CD4-positive, alpha-beta memory T cell (primary cell): ENCODE measurements at places on chromosomes 11 and 22.

DNA sequence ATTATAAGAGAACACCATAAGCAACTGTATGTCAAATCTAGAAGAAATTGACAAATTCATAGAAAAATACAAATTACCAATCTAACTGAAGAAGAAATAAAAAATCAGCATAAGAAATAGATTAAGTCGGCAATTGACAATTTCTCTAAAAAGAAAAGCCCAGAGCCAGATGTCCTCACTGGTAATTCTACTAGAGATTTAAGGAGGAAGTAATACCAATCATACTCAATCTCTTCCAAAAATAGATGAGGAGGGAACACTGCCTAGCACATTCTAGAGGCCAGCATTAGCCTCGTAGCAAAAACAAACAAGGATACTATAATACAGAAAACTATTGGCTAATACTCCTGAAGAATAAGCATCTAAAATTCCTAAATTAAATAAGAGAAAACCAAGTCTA is 40.4 kb upstream of the IGLL5 start:
- DNase-seq, result no peak

- peak; percentile 31 for DNase-seq
Measured at GRCh38 chr11:78420255-78420764, 2.7 kb upstream of the GAB2 start.

- no peak for DNase-seq
Measured at GRCh38 chr11:118797510-118797909, 6.5 kb upstream of the DDX6 start.

DNA sequence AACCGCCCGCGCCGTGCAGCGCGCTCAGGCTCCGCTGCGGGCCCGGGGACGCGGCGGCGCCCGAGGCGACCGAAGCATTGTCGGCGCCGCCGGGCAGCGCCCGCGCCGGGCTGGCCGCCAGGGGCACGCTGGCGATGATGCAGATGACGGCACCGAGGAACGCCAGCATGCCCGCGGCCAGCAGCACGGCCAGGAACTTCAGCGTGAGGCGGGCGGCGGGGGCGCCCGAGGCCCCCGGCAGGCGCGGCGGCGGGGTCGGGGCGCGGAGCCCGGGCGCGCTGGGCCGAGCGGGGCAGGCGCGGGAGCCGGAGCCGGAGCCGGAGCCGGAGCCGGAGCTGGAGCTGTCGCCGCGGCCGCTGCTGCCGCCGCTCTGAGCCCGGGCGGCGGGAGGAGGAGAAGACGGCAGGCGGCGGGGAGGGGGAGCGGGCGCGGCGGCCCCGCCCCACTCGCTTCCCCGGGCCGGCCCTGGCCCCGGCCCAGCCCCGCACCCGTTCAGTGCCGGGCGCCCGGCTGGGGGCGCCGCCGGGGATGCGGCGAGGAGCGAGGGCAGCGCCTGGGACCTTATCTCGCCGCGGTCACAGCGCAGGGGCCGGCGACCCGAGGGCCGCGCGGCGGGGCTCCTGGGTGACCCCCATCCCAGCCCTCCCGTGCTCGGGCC is at the start of gene NPTXR:
Gene NPTXR, minus strand, starts transcription at position 372 of the 658 bp plus-strand sequence.
- peak; percentile 36 for DNase-seq

- no peak for DNase-seq
Measured at GRCh38 chr11:44304091-44305025, 5.6 kb downstream of the ALX4 start.

DNA sequence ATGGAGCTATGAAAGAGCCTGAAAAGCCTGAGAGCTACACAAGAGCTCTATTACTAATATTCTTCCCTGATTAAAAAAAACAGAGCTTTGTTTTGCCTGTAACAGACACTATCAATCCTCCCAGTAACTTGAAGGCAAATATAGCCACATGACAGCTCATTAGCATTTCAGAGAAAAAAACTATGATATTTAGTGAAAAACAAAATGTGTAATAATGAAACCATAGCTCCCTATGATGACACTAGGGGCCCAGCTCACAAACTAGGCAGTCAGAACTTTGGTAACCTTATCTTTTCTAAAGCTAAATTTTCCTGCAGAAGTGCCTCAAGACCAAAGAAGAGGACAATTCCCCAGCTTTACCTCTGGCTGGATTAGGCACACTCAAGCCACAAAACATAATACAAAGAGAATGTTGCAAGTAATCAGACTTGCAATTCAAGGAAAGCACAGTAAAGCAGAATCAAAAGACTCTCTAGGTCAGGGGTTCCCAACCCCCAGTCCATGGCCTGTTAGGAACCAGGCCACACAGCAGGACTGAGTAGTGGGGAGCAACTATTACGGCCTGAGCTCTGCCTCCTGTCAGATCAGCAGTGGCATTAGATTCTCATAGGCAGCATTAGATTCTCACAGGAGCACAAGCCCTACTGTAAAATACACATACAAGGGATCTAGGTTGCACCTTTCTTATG is 53.3 kb downstream of the MRTFA start:
- no peak for DNase-seq

DNA sequence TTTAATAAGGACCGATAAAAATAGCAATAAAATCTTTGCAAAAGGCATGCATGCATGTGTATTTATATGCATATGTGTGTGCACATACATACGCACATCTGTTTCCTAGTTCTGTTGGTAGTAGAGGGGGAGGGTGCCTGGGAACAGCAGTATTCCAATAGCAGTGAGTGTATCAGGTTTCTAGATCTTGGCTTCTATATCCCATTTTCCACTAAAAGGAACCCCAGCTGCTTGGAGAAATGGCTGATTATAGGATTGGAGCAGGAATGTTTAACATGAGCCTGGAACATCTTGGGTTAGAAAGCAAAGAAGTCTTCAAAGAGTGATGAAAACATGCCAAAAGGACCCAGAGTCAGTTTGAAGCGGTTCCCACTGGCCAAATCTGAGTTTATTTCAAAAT is 21.0 kb downstream of the TNRC6B start:
- no peak for DNase-seq

- no peak for DNase-seq
Measured at GRCh38 chr11:105718641-105719040, 108.8 kb downstream of the GRIA4 start.

GRCh38 chr11:13054278-13054677 is 45.2 kb downstream of the RASSF10 start:
- DNase-seq, result no peak

DNA sequence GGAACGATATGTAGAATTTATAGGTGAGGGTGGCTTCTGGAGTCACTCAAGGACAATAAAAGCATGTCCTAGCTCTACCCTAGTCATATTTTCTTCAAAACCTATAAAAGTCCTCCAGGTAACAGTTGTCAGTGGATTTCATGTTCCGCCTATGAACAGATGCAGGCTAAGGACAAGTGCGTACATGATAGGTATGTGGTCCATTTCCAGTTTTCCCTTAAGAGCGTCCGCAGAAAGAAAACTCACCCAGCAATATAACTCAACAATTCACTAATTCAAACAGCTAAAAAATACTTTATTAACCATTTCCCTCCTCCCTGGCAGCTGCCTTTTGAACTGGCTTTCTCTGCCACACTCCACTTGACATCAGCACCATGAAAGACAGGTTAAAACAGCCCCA is 50.2 kb upstream of the CCDC34 start:
- DNase-seq, result no peak

DNA sequence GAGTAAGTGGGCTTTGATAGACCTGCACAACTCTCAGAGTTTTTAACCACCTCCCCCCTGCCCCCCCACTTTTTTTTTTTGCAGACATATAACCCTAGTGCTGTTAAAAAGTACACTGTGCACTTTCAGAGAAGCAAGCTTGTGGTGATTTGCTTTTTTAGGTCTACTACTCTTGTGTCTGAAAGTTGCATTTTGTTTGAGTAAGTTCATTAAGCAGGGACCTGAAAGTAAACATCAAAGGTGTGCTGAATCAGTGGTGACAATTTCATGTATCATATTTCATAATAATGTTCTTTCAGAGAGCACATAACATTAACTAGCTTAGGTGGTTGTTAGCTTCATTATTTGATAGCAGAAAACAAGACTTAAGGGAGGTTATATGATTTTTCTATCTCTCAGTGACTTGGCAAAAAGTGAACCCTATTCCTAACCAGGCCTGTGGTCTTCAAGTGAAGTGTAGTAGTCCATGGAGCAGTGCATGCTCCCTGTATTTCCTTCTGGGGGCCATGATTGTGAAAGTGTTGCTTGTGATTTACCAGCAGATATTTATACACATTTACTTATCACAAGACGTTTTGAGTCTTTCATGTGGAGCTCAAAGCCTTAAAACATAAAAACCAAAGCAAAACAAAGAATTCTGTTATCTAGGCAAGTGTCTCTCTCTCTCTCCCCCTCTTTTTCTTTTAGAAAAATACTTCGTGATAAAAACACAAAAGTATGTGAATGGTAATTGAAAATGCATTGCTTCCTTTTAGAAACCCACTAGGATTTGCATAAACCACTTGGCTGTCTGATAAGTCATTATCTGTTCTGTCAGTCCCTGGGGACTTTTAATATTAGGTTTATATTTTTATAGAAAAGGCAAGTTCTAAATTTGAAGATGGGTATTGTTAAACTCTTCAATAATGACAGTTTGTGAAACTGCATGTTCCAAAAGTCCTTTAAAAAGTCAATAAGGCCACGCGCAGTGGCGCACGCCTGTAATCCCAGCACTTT is 7.5 kb upstream of the RAG2 start:
- DNase-seq, result no peak

DNA sequence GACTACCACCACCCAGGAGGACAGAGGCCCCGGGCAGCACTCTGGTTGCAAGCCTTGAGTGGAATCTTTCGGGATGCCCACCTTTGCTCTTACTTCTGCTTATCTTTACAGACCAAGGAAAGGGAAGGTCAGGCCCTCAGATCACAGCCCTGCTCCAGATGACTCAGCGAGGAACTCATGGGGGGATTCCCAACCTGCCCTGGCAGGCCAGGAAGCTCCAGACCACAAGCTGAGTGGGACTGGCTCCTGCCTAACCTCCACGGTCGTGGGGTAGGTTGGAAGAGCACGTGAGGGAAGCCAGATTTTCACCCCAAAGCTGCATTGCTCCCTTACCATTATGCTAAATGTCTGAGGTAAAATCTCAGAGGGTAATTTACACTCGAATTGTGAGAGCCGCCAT is 11.8 kb downstream of the TBC1D10A start:
- DNase-seq, result no peak

DNA sequence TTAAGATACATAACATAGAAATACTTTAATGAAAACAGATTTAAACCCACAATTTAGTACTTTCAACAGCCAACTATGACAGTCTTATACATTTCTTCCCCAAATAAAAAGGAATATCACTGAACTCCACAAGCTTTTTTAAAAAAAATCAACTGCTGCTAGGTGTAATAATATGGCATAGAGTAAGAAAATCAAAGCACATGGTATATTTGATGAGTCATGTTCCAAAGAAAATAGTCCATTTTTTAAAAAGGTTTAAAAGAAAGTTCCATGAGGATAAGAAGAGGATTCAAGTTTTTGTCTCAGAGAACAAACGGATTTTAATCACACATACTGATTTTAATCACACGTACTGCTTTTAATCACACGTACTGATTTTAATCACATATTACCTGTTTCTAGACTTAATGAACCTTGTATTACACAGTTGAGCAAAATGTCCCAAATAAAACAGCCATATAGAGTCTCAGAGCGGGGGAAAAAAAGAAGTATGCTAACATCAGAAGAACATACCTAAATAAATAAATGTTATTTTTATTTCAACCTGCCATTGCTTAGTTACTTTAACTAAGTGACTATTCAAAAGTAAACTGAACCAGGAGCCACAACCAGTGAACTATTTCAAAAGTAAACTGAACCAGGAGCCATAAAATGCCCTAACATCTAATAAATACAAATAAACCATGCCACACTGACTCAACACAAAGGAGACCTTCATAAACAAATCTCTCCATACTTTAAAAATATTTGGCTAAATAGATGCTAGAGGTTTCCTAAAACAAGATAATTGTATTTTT is 198.4 kb downstream of the SBF2 start:
- DNase-seq, result no peak

GRCh38 chr22:25923914-25924313 is 181.9 kb downstream of the MYO18B start:
- DNase-seq, result no peak

DNA sequence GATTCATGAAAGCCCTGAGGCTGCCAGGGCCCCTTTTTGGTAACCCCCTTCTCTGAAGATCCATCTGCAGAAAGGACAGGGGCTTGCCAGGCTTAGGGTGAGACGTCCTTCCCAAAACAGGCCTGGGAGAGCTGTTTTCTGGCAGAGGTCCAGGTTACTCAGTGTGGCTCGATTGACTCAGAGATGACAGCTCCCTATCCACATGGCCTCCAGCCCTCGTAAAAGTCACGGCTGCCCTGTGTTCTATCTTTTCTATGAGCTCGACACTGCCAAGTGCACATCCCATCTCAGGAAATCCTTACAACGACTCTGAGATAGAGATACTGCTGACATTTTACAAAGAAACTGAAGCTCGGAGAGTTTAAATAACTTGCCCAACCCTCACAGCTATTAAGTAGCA is 20.4 kb downstream of the ADAMTS8 start:
- no peak for DNase-seq

DNA sequence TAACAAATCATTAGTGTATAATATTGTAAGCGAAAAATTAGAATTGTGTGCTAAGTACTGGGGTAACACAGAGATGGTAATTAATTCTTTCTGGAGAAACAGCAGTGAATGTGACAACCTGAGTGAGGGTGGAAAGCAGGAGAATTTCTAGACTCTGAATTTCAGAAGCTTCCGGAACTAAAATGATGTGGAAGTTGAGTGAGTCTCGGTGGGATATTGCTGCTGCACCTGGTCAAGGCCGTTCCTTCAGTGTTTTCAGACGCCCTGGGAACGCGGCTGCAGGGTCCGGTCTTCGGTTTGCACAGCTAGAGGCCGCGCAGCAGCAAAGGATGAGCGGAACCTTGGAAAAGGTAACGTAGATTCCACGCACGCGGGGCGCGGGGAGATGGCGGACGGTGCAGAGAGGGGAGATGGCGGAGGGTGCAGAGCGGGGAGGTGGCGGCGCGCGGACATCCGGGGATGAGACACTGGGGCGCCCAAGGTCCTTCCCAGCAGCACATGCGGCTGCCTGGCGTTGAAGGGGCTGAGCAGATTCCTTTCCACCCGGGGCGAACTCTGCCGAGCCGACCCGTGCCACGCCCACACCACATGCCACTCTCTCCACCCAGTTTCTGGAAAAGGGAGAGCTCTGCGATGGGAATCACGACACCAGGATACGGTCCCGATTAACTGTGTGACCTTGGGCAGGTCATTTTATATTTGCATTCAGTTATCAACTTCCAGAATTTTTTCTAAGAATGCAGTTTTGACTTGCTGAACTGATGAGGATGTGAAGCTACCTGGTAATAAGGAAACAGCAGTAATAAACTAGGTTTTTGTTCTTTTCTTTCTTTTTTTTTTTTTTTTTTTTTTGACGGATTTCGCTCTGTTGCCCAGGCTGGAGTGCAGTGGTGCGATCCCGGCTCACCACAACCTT is at the start of gene MRPL48:
Gene MRPL48, plus strand, starts transcription at position 232 of the 916 bp plus-strand sequence. Its CDS starts 98 bp downstream, at position 330.
- peak; percentile 89 for DNase-seq

- no peak for DNase-seq
Measured at GRCh38 chr11:100867606-100868005, 180.5 kb downstream of the ARHGAP42 start.

- DNase-seq, result no peak
Measured at GRCh38 chr11:61297746-61298145, 2.6 kb upstream of the VWCE start.
